ENCODE measurements at places on chromosomes 12 and 14.

GRCh38 chr14:34424488-34424887 lies 37.6 kb downstream of the SPTSSA start:
- DNase-seq, result no peak

GRCh38 chr12:94225947-94226630 lies 77.7 kb downstream of the PLXNC1 start:
- no peak for DNase-seq

DNA sequence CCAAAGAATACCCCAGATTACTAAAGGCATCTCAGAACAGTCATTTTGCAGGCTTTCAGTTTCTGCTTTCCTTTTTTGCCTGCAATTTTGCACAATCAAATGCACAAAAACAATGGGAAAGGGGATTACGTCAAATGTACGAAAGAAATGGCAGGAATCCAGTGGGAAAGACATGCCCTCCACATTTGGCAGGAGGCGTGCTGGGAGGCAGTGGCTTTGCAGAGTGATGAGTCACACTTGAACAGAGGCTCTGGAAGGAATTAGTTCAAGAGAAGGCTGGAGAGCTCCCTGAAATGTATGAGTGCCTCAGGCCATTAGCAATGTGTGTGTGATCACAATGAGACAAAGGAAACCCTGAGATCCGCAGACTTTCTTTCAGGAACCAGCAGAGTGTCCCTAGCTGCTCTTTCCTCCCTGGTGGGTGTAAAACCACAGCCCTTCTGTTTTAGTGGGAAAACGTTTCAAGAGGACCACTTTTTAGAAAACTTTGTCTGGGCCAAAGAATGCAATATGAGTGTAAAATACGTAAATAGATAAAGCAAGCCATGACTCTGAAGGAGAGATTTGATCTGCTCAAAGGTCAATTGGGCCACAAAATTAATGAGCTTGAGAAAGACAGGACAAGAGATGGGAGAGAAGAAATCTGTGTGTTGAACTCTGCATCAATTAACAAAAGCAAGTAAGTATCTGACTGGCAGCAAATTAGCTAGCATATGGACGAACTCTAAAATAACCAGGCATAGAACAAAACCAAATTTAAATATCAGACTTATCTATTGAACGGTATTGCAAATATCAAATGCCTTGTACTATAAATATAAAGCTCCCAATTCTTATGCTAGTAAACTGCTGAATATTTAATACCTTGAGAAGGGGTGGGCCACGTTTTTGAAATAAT lies 155.4 kb upstream of the PDE3A start:
- DNase-seq, result no peak

GRCh38 chr14:99242816-99243721 lies 28.9 kb downstream of the BCL11B start:
- DNase-seq, result no peak

GRCh38 chr12:84813780-84814663 lies 98.6 kb downstream of the SLC6A15 start:
- no peak for DNase-seq

DNA sequence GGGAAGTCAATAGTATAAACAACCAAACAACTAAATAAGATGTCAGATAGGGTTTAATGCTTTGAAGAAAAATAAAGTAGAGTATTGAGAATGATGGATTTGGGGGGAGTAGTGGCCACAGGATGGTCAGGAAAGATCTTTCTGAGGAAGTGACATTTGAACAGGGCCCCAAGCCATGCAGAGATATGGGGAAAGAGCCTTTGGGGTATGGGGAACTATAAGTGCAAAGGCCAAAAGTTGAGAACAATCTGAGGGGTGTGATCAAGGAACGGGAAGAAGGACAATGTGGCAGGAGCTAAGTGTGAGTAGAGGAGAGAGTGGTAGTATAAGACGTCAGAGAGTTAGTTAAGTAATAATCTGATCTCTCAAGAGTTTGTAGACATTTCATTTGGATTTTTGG lies 1.3 kb downstream of the MRPS35 start:
- DNase-seq, result no peak

DNA sequence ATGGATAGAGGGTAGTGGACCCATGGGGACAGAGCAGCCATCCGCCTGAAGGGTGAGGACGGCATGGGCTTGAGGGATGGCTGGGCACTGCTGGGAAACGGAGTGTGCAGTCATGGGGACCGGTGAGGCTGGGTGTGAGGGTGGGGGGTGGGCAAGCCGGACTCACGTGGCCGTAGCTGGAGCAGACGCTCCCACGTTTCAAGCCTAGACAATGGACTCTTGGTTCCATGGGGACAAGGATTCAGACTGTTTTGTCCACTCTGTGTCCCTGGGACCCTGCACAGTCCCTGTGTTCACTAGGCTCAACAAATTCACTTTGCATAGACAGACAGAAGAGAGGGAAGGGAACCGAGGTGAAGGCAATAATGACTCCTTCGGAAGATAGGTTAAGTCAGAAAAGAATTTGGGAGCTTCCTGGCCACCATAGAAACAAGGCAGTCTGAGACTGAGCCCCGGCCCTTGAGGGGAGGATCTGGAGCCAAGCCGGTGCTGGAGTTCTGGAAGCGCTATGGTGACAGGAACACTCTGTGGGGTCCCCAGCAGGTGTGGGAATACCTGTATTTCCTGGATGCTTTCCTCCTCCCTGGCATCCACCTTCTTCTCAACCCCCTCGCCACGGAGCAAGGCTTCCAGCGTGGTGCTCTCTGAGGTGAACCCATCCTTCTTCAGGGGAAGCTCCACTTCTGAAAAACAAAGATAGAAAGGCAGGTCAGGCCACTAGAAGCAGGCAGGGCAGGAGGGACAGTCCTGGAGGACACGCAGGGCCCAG lies 162.5 kb downstream of the DPF3 start:
- DNase-seq, result no peak

- DNase-seq, result no peak
These were observed 263.4 kb downstream of the SOX5 start for GRCh38 chr12:23686095-23686494.

DNA sequence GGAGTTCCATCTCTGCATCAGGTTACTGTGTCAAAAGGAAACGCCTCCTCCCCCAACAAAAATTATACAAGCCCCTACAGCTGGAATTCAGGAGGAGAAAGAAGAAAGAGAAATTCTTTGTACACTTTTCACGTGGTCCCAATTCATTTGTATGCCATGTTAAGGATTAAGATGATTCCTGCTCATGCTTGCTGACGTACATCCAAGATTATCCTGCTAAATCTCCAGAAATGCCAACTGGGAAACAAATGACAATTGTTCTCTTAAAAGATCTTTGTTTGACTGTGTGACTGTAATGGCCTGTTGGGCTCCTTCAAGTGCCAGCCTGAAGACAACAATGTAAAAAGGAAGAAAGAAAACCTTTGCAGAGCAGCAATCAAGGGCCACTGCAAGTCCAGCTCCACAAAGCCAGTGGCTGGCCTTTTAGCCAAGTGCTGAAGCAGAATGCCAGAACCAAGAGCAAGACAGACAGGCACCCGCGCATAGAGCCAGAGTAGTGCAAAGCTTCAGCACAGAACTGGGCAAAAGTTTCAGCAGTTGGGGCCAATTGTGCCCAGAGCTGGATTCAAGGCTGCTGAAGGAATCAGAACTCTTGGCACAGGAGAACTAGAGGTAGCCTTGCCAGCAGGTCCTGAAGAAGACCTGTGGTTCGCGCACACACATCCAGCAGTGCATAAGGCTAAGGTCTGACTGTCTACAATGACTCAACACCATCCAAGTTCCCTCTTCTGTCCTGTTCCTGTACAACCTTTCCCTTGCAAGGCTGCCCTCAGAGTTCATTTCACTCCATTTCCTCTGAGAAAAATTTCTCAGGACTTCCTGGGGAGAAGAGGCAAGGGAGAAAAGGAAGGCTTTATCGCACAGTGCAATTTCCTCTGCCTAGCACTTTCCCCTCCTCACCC lies 209.7 kb upstream of the BMP4 start:
- no peak for DNase-seq

DNA sequence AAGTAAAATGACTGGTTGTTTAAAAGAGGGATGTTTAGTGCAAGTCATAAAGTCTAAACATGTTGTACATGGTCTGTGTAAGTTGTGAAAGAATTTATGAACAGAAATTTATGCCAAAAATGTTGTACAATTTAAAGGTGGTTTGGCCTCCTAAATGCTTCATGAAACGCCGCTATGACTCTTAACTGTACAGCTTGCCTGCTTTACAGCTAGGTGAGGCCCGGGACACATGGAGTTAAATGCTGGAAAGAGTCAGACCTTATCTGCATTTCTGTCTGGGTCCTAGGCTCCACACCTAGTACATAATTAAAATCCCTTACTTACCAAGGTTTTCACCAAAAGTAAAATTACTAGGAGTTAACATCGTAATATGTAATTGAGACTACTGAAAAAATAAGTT lies 28.4 kb upstream of the B4GALNT1 start:
- DNase-seq, result no peak

DNA sequence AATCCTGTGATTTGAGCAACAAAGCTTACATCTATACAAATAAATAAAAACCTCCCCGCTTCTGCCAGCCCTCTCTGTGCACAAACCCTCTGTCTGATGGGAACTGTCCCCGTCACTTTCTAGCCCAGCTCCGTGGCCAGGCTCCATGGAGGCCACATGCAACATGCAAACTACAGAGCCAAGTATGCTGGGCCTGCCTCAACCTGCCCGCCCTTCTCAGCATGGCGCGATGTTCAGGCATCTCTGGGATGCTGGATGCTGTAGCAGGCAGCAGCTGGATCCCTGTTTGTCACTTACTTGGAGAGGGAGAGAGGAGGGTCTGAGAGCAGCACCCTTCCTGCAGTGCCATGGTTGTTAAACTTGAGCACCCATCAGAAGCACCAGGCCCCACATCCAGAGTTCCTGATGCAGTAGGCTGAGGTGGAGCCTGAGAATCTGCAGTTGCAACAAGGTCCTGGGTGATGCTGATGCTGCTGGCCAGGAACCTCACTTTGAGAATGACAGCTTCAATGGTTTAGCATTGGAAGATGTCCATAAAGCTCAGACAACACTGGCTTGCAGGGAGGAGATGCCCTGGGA lies 32.4 kb downstream of the CLMN start:
- no peak for DNase-seq

GRCh38 chr12:130127912-130128789 lies 34.1 kb upstream of the FZD10 start:
- no peak for DNase-seq

- no peak for DNase-seq
These were observed 191.6 kb upstream of the E2F7 start for GRCh38 chr12:77256956-77257355.

- DNase-seq, result no peak
These were observed 8.2 kb upstream of the RPS6KA5 start for GRCh38 chr14:91068642-91069041.

DNA sequence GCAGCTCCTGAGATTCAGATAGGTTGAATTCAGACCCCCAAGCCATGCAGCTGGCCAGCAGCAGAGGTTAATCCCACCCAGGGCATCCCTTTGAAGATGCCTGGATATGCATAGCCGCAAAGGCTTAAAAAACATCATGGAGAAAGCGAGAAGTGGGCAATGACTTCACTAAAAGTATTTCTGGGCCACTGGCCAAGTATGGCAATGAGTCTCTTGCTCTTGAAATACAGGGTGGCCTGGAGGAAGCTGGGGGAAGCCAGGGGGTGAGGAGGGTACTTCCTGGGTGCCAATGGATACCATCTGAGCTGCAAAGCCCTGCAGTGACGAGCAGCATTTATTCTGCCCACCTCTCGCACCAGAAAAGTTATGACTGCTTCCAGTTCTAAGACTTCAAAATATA lies 539.3 kb upstream of the TBX3 start:
- no peak for DNase-seq

DNA sequence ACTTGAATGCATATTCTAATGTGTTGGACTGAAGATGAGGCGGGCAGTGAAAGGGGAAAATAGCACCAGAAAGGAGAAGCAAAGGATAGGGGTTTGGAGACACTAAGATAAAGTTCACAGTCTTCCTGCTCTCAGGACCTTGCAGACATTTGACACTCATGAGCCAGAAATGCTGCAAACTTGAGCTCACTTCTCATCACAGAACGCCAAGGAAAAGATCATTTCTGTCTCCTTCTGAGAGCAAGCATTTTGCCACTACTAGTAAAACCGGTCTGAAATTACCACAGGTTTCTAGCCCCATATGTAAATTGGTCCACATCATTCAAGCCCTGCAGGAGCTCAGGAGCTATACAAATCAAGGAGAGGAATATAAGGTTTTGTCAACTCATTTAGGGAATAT lies 44.6 kb upstream of the ANO2 start:
- DNase-seq, result no peak

DNA sequence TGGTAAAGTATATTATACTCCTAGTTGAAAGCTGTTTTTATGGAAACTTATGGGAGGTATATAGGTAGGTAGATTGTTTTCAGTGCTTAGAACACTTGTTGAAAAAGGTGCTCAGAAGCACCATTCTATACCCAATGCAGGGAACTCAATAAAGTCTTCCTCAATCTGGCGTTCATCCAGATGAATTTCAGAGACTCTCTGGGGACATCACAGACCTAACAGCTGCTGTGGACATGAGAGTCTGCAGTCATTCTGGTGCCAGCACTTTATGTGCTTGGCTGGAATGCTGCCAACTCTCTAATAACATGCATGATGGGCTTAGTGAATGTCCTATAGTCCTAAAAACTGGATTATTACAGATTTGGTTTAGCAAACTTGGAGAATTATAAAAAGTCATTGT lies 115.9 kb downstream of the NTN4 start:
- no peak for DNase-seq

DNA sequence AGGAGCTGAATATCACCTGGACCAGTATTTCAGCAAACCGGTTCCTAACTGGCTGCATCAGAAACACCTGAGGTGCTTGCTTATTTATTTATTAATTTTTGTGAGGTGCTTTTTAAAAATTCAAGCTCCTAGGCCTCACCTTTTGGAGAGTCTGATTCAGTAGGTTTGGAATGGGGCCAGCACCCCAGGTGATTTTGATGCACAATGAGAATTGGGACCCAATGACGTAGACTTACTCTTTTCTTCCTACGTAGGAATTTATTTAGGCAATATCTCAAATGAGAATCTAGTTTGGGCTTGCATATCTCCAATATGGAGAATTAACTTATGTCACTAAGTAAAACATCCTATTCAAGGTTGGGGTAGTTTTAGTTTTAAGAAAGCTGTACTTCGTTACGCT lies 7.3 kb downstream of the YEATS4 start:
- DNase-seq, result no peak

DNA sequence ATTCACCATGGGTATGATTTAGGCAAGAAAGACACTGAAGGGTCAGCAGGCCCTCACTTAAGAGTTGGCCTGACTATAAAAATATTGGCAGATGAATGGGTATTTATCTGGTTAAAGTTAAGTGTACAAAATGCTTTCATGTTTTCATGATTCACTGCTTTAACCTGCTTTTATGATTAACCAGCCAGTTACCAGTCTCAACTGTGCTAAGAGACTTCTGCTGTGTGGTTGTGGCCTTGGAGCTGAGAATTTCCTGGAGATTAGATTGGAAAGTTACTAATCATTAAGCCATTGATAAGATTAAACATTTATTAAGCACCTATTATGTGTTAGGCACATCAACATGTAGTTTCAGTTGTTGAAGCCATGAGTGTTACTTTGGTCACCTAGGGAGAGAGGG lies 68.9 kb downstream of the RASSF8 start:
- no peak for DNase-seq
